Umbilical cord (tissue), 2 donors: ENCODE measurements at places on chromosomes 5 and 9. TPM values are rescaled to one million over a fixed set of nuclear protein-coding genes. Genes with fewer than 3 reads are reported as not detected.
A peak's percentile ranks its signal among the peaks of the same experiment; 100 is the strongest.

The IFNA21 gene
- total RNA-seq = 18.5 TPM

DNA sequence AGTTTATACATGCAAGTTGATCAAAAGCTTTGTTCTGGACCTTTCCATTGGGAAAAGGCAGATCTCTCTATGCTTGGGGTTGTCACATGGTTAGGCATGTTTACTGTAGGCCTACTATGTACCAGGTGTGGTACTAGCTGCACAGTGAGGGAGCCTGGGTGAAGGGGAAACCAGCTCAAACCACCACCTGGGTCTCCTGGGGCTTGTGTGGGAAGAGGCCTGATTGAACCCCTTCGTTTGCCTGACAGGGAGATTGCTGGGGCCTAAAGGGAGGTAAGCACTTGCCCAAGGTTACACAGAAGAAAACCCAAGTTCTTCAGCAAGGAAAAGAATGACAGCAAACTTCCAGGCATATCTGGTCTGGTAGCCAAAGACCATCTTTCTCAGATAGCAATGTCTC lies 145.9 kb downstream of the MELK start:
- no peak for DNase-seq

The IL7R gene
- 3.4 TPM for total RNA-seq

DNA sequence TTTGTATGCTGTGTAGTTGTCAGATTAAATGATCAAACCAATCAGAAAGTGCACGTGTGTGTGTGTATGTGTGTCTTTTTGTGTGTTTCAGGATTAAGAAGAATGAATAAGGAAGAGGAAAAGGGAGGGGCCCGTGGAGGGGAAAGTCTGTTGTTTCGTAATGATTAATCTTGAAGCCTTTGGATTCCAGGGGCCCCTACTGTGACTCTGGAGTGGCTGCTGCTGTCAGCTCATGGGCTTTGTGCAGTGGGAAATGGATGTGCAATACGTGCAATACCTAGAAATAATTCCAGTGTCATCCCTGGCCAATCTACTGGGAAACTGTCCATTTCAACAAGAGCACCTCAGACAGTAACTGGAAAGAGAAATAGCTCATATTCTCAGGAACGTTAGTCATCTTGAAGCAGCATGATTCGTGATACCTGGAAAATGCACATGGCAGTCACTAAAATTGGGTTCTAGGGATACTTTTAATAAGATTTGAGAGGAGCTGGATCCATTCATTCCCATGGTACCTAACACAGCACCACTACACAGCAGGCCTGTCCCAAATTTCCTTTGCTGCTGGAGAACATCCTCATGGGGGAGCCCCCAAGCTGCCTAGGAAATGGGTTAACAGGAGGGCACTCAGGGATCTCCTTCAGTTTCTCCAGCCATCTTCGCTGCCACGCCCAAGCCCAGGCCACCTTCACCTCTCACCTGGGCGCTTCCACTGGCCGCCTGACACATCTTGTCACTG lies 186.3 kb downstream of the NR3C1 start:
- peak; percentile 40 for DNase-seq

- no peak for DNase-seq
Measured at GRCh38 chr9:127603226-127603625, 8.9 kb upstream of the STXBP1 start.

GRCh38 chr9:104868687-104869404 lies 59.1 kb downstream of the ABCA1 start:
- DNase-seq = peak; percentile 99

GRCh38 chr9:71302776-71303175 lies 181.4 kb upstream of the TRPM3 start:
- DNase-seq = no peak

GRCh38 chr5:162503796-162504195 lies 436.2 kb downstream of the GABRG2 start:
- no peak for DNase-seq

- DNase-seq = no peak
Measured at GRCh38 chr9:85959955-85960354, 19.0 kb downstream of the NAA35 start.

The ACOT12 gene
- total RNA-seq = 4.6 TPM

The ANKRD33B gene
- 7.2 TPM for total RNA-seq

The ADAMTSL2 gene
- 1.2 TPM for total RNA-seq

DNA sequence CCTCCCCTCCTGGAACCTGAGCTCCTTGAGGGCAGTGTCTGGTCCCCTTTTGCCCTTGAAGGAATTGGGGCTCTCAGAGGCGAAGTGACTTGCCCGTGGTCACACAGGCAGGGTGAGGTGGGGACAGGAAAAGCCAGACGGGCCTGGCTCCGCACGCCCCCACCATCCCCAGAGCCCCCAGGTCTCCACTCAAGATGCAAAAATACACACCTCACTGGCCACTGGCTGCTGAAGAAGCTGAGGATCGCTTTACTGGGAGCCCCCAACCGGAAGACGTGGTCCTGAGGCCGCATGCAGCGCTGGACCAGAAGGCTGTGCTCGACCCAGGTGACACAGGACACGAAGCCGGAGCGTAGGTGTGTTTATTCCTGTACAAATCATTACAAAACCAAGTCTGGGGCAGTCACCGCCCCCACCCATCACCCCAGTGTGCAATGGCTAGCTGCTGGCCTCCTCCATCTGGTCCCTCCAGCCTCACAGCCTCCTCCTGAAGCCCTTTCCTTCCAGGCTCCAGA lies 7.6 kb upstream of the AK1 start:
- DNase-seq = no peak

The CCDC187 gene
- total RNA-seq = 1.7 TPM

- no peak for DNase-seq
Measured at GRCh38 chr5:43663916-43664315, 60.9 kb downstream of the NNT start.

DNA sequence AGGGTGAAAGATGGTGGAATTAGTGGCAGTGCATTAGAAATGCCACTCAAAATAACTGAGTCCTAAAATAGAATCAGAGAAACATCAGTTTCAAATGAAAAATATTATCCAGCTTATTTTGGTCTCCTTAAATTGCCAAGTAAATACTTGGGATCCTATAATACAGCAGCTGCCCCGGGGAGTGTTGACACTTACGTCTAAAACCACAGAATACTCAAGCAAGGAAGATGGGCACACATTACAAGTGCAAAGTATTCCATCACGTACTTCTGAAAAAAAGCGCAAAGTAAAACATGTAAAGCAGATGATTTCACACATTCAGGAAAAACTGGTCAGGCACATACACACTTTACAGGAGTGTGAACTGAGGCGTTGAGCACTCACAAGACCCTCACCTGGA lies 2.4 kb upstream of the ARHGEF37 start:
- DNase-seq = no peak

DNA sequence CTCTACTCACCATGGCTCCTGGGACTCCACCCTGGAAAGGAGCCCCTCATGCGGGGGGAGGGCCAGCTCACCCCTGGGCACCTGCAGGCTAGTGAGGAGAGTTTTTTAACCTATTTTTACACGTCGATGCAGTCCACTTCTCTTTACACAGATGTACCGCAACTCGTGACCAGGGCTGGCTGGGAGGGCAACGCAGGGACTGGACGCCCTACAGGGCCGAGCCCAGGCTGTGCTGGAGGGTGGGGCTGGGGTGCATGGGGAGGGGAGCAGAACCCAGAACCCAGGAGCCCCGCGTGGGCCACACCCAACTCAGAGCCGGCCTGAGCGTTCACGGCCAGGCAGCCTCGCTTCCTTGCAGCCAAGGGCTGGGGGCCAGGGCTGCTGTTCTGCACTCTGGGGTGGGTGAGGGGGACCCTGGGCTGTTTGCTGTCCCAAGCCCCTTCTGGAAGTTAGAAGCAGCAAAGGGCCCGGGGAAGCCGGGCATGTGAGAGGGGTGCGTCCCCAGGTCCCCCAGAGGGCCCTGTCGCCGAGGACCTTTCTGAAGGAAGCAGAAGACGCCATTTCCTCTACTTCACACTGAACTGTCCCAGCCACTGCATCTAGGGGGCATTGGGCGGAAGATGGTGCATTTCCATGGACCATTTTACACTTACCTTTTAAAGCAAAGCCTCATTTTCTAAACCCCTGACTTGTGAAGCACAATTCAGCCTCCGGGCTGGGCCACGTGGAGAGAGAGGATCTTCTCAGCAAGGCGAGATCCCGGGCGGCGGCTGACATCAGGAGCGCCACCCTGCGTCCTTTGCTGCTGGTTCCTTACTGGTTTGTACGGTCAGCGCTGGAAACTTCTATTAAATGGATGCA lies 90.5 kb downstream of the KCNT1 start:
- DNase-seq = no peak

The SPINK13 gene
- total RNA-seq = not detected

The SLC36A3 gene
- total RNA-seq = 1.4 TPM

GRCh38 chr9:128419061-128419925 lies 1.4 kb upstream of the CERCAM start:
- DNase-seq = peak; percentile 71

DNA sequence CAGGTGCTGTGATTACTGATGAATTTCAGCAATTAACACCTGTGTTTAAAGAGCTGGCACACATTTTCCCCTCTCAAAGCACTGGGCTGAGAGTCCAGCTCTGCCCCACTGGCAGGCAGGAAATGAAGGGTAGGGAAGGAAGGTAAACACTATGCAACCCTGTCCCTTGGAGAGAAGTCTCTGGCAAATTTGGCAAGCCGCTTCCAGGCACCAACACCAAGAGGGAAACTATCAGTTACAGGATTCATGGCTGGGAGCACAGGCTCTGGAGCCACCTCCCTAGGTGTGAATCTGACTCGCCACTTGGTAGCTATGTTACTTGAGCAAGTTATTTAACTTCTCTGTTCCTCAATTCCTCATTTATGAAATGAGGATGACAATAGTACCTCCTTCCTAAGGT lies 3.3 kb downstream of the ANKS6 start:
- DNase-seq = no peak

The STK32A gene
- total RNA-seq = 42.1 TPM

- DNase-seq = no peak
Measured at GRCh38 chr9:18010492-18010891, 431.6 kb downstream of the SH3GL2 start.

DNA sequence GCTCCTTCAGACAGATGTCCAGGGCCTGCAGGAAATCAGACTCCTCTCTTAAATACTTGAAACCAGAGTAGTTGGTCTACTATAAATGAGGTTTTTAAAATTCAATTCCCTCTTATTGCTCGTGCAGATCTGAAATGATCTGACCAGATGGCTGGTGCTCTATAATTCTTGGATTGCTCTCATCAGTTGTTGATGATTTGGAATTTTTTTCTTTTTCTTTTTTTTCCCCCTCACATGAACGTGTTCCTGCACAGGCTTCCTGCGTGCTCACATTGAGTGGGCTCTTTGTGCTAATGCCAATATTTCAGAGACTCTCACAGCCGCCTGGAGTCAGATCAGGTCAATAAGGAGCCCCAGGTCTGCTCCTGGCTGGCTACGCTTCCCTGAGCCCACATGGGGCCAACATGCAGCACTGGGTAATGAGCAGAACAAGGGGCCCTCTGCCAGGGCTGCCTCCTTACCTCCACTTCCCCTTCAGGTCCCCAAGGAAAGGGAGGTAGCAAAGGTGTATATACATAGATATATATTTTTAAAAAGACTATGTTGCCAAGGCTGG lies 82.0 kb downstream of the SIL1 start:
- DNase-seq = no peak

The GARIN3 gene
- total RNA-seq = not detected

The EGFLAM gene
- 6.0 TPM for total RNA-seq

DNA sequence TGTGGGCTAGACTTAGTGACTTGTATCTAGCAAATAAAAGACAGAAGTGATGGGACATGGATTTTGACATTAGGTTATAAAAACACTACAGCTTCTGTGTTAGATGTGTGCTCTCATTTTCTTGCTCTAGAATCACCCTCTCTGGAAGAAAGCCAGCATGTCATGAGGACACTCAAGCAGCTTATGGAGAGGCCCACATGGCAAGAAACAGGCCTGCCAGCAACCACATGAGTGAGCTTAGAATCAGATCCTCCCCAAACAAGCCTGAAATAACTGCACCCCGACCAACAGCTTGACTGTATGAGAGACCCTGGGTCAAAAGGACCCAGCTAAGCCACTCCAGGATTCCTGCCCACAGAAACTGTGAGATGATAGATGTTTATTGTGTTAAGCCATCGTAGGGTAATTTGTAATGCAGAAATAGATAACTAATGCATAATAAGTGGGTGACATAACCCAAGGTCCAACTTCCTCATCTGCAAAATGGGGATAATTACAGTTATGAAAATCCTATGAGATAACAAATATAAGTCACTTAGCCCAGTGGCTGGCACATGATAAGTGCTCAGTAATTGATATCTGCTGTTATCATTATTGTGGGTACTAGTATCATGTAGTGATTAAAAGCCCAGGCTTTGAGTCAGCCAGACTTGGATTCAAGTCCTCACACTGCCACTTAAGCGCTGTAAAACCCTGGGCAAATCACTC lies 86.5 kb downstream of the KLHL3 start:
- peak; percentile 93 for DNase-seq

DNA sequence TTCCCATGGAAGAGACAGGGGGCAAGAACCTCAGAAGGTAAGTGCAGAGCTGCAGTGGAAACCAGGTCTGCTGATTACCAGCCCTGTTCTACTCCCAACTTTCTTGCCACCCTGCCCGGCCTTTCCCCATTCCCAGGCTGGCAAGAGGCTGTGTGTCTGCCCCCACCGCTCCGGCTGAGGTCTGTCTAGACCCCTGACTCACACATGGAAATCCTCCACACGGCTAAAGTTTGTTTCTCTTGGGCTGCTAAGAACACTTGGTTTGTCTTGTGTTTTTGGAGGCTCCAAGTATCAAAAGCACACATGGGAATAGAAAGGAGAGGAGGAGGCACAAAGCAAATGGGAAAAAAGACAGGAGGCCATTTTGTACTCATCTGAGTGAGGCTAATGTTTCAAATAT lies 168.3 kb downstream of the GABBR2 start:
- no peak for DNase-seq

GRCh38 chr9:136098844-136099243 lies 3.8 kb upstream of the NACC2 start:
- no peak for DNase-seq

The IFNE gene
- total RNA-seq = 11.1 TPM

- no peak for DNase-seq
Measured at GRCh38 chr5:88770276-88771257, 112.4 kb downstream of the MEF2C start.

The CEMIP2 gene
- 116 TPM for total RNA-seq

- no peak for DNase-seq
Measured at GRCh38 chr5:166768536-166768935, 1522.9 kb upstream of the WWC1 start.

GRCh38 chr5:26894719-26895263 lies 143.6 kb downstream of the CDH9 start:
- DNase-seq = no peak

The ZFP62 gene
- 25.8 TPM for total RNA-seq

DNA sequence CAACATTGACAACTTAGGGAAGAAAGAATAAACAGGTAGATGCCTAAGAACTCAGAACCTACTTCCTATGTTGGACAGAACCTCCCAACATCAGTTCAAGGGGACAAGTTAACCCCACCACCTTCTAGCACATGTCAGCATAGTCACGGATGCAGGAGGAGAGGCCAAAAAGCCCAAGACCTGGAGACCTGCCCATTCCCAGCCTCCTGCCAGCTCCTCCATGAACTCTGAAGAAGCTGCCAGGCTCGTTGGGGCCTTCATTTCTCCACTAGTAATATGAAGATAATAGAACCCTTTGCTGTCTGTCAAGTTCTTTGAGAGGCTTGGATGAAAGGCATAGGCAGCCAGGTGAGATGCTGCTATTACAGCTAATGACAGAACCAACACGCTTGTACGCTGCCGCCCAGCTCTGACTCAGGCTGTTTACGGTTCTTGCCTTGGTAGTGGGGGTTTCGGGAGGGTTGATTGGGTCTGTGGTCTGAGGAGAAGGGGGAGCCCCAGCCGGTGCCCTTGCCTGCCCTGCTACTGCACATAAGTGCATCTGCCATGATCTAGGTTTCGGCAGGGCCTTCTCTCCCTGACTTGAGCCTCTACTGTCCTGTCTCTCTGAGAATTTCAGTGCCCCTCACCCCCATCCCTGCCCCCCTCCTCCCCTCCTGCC lies 82.2 kb downstream of the NRG2 start:
- DNase-seq = no peak

- no peak for DNase-seq
Measured at GRCh38 chr9:110592044-110592830, 12.7 kb upstream of the SVEP1 start.
